ENCODE measurements at places on chromosomes 3 and 15. TPM values are rescaled to one million over a fixed set of nuclear protein-coding genes. Genes with fewer than 3 reads are reported as not detected.

GRCh38 chr15:62941699-62942098 lies 100.8 kb upstream of the TPM1 start:
- no peak for DNase-seq

DNA sequence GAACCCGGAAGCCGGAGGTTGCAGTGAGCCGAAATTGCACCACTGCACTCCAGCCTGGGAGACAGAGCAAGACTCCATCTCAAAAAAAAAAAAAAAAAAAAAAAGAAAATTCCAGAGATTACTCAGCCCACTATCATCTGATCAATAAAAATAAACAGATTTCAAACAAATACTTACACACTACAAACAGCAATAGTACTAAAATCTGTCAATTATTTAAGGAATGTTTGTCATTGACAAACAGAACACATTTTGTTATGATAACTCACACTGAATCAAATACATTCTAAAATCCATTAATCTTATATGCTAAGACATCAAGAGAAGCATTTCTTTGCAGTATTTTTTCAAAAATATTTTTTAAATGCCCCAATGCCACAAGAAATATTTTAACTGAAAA lies 7.6 kb downstream of the MYO9A start:
- no peak for DNase-seq

OR4F6 gene
- not detected for total RNA-seq

CHRNA5 gene
- total RNA-seq: 3.0 TPM

FGD5 gene
- total RNA-seq: 35.8 TPM

- peak; percentile 68 for DNase-seq
These were observed 113.2 kb downstream of the TCF12 start for GRCh38 chr15:57031605-57032004.

GRCh38 chr3:162112719-162113118 lies 616.1 kb downstream of the OTOL1 start:
- no peak for DNase-seq

- DNase-seq: no peak
These were observed 91.5 kb upstream of the ACP3 start for GRCh38 chr3:132225664-132226063.

ACTC1 gene
- not detected for total RNA-seq

DNA sequence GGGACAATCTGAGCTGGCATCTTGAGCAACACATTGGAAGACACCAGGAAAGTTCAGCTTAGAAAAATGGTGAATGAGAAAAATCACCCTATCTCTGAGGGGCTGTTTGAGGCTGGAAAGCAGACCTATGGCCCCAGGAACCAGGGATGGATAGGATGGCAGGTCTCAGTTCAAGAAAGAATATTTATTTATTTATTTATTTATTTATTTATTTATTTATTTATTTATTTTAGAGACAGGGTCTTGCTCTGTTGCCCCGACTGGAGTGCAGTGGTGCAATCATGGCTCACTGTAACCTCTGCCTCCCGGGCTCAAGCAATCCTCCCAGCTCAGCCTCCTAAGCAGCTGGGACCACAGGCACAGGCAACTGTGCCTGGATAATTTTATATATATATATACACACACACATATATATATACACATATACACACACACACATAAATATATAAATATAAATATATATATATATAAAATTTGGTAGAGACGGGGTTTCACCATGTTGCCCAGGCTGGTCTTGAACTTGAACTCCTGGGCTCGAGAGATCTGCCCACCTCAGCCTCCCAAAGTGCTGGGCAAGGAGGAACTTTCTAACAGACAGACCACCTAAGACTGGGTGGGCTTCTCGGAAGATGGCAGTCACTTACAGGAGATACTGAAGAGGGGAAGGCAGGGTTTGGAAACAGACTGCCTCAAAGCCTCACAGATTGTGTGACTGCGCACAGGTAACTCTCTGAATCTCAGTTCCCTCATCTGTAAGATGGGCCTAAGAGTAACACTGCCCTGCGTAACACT lies 29.7 kb downstream of the CCDC13 start:
- peak; percentile 3 for DNase-seq

- DNase-seq: no peak
These were observed 12.7 kb downstream of the PLXND1 start for GRCh38 chr3:129593595-129594339.
